ENCODE measurements at places on chromosomes 13 and 19. TPM values are rescaled to one million over a fixed set of nuclear protein-coding genes. Genes with fewer than 3 reads are reported as not detected.
A peak's percentile ranks its signal among the peaks of the same experiment; 100 is the strongest.

ZNF527 gene
- 5.1 TPM for total RNA-seq

DNA sequence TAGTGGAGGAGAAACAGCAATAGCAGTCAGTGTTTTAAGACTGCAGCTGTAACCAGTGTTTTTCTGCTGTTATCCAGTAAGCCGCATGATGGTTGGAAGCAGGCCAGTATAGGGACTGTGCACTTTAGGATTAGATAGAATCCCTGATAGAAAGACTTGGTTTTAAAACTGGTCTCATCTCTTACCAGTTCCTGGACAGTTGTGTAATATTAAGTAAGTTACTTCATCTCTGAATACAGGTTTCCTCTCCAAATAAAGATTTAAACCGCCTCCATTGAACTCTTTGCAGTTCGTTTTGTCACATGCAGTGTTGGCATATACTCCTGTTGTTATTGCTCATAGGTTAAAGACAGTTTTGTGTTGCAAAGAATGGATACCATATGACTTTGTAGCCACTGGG lies 25.6 kb downstream of the URI1 start:
- DNase-seq = no peak

KIR2DL3 gene
- not detected for total RNA-seq

DNA sequence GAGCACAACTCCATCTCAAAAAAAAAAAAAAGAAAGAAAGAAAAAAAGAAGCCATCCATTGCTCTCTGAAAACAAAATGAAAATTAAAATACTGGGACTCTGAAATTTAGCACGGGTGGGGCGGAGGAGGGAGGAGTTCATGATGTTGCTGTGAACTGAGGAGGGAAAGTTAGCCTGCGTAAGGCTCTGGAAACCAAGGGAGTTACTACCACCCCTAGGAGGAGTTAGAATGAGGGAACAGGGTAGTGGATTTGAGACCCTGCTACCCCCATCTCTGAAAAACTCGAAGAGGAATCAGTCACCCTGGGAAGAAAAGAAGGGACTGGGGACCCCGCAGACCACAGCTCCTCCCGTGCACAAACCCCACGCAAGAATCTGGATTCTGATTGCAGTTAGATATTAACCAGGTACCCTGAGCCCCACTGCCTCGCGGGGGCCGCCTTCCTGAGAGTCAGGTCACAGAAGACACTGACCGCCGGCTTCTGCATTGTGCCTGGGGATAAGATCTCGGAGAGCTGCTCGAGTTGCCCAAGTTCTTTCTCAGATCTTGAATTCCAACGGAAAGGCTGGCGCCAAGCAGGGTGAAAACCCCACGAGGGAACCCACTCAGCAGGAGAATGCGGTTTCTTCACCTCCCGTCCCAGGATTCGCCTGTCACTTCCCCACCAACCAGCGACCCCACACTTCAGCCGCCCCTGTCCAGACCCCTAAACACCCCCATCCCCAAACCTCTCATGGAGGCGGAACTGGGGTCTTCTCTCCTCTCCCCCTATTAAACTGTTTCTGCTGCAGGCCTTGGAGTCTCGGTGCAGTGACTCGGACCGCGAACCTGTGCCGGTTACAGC lies 870 bp downstream of the ZNF442 start:
- DNase-seq = peak; percentile 32

COL5A3 gene
- total RNA-seq = 11.6 TPM

NR1H2 gene
- total RNA-seq = 68.2 TPM

- peak; percentile 32 for DNase-seq
These were observed 9.6 kb downstream of the MYO1F start for GRCh38 chr19:8567522-8568172.

DNA sequence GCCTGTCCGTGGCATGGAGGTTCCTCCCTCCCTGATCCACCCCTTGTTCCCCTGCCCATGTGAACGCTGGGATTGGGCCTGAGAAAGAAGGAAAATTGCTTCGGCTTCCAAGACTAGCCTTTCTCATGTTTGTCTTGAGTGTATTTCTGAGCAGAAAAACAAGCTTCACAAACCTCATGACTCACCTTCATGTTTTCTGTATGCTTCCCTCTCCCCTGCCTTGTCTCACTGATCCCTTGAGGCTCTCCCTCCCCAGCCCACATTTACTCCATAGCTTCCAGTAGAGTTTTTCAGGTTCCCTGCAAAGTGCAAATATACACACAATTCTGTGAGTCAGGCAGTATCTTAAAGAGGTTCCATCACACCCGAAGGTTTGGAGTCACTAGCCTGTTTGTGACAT lies 572.4 kb downstream of the UQCRFS1 start:
- DNase-seq = no peak

GRCh38 chr13:80379245-80379644 lies 38.3 kb upstream of the SPRY2 start:
- no peak for DNase-seq

DNA sequence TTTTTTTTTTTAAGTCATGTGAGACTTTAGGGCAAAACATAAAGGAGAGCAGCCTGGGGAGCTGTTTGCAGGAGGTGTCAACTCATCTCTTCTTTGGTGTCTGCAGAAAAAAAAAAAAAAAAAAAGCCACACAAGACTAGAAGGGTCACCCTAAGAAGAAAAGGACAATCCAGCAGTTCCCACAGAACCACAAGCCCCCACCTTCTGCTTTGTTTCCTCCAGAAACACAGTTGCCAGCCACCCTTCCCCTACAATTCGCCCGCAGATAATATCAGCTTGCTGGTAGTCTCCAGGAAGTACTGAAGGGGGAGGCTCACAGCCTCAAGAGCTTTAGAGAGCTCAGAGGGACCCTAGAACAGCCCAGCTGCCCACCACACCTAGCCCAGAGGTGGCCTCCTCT lies 22.3 kb upstream of the ZBTB7A start:
- no peak for DNase-seq

- DNase-seq = peak; percentile 12
These were observed 130.6 kb upstream of the VSTM2B start for GRCh38 chr19:29395111-29395733.

- no peak for DNase-seq
These were observed 16.6 kb upstream of the LRP3 start for GRCh38 chr19:33177417-33177979.

RFC3 gene
- 5.7 TPM for total RNA-seq

LATS2 gene
- 16.6 TPM for total RNA-seq

PRSS57 gene
- not detected for total RNA-seq

All from heart left ventricle (tissue), 16 donors.